Right ventricle myocardium inferior (tissue), 1 donor: ENCODE measurements at places on chromosomes 2 and 18. TPM values are rescaled to one million over a fixed set of nuclear protein-coding genes. Genes with fewer than 3 reads are reported as not detected.
A peak's percentile ranks its signal among the peaks of the same experiment; 100 is the strongest.

Gene LBX2
- 0.43 TPM for total RNA-seq

- no peak for DNase-seq
These were observed 130.3 kb downstream of the MGAT5 start for GRCh38 chr2:134384131-134384530.

DNA sequence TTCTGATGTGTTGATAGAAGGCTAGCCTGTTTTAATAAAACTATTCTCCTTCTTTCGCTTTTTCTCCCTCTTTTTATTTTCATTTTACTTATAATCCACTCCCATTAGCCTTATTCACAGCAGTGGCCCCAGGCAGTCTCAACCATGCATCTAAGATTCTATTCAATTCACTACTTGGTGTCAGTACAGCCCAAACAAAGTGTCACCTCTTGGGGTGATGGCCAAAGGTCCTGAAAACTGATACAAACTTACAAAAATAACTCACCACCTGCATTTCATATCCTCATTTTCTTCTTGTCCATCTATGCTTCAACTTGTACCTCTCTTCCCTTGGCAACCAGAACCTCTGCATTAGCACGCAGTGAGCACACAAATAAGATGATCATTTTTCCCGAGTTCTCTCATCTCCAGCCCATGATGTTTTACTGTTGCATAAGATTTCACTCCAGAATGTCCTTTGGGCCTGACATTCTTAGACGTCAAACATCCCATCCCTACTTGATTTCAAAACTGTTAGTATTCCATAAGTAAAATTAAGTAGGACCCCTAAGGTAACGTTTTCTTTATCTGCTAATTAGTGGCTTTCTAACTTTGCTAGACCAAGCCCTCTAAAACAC lies 559.3 kb upstream of the TNP1 start:
- no peak for DNase-seq

- DNase-seq = no peak
These were observed 175.2 kb downstream of the TGIF1 start for GRCh38 chr18:3624935-3625741.

DNA sequence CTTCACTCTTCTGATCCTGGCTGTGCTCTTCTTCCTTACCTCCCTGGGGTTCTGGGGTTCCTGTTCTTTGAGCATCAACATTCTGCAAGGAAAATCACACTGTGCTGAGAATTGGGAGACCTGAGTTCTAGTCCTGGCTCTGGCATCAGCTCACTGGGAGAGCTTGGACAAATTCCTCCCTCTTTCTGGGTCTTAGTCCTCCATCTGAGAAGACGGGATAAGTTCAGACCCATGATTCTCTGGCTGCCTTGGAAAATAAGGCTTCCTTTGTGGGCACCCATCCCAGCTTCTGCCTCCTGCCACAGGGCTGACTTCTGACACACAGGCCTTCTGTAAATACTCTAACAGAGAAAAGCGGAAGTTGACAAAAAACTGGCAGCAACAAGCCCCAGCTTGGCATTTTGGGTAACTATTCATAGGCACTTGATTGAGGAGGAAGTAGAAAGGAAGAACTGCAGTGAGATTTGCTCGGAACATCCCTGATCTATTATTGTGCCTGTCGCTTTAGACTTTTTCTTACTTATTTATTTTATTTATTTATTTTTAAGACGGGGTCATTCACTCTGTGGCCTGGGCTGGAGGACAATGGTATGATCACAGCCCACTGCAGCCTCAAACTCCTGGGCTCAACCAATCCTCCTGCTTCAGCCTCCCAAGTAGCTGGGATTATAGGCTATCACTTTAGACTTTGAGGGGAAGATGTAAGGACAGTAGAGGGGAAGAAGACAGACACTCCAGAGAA lies 7.9 kb downstream of the PCBP1 start:
- peak; percentile 74 for DNase-seq

Gene KCNG2
- total RNA-seq = not detected

GRCh38 chr18:52499016-52499415 lies 159.0 kb downstream of the DCC start:
- DNase-seq = no peak

DNA sequence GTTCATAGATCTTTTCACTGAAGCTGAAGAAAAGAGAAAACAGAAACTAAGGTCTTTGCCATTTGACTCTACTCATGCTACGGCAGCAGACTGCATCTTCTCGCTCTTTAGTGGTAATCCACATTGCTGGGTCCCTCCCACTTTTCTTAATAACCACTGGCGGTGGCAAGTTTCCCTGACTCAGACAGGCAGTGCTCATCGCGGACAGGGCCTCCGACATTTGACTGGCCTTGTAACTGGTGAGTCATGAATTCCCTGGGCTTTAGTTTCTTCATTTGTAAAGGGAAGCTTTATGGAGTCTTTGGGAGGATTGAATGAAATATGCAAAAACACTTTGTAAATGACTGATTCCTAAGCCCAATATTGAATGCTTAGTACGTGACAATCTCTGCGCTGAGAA lies 238.2 kb upstream of the RBBP8 start:
- peak; percentile 67 for DNase-seq

- no peak for DNase-seq
These were observed 37.1 kb downstream of the MBD2 start for GRCh38 chr18:54187372-54187771.

- peak; percentile 58 for DNase-seq
These were observed 302.8 kb downstream of the NCKAP5 start for GRCh38 chr2:133265432-133265949.

GRCh38 chr2:40286721-40287120 lies 165.2 kb downstream of the SLC8A1 start:
- DNase-seq = no peak

- no peak for DNase-seq
These were observed 3.4 kb downstream of the TET3 start for GRCh38 chr2:73987948-73988700.

DNA sequence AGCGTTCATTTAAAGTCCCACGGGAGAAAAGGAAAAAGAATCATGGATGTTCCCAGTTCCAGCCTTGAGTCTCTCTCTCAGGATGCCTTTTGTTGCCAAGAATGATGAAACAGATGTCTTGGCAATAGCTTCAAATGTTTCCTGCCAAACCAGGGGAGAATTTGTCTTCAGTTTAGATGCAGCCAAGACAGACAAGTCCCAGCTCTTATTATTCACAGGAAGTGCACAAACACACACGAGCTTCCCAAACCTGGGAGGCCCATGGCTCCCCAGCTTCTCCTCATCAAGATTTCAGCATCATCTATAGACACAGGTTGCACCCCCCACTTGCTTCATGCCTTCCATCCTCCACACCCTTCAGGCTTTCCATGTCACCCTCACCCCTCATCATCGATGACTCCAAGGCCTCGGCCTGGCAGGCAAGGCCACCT lies 45.9 kb downstream of the HS1BP3 start:
- peak; percentile 42 for DNase-seq

DNA sequence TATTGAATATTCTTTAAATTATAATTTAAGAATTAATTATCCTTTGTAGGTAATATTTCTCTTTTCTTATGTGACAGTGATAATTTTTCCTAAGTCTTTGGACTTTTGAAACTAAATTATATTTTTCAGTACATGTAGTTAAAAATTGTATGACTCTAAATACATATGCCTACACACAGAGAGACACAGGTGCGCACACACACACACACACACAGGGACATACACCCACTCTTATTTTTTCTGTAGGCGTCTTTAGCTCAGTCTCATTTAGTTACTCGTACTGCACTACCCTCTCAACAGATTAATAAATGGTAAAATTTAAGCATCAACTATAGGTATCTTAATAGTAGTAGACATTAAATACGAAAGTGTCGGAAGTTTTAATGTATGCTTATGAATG lies 56.1 kb downstream of the ZNF236 start:
- DNase-seq = no peak

DNA sequence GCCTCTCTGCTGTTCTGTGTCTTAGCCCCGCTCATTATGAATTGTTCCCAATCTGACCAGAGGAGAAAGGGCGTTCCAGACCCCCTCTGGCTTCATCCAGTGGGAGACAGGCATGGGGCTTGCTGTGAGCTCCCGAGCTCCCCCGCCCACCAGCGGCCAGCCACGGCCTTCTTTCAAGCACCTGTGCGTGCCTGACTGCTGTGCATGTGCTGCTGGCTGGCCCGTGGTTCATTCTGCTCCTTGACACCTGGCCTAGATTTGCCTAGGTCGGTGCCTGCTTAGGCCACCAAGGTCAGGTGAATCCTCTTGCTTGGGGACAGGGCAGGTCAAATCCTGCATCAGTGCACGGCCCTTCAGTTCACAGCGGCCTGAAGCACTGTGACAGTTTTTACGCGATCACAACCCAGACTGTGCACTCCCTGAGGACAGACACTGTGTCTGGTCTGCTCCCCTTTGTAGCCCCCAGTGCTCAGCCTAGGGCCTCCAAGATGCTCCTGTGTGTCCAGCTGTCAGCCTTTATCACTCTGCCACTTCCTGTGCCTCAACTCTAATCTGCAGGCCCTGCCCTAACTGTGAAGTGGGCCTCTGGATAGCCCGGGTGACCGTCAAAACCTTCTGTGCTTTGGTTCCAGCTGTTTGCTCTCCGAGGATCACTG lies 3.6 kb upstream of the LPIN1 start:
- DNase-seq = no peak

Gene PTH2R
- total RNA-seq = not detected

Gene VWC2L
- total RNA-seq = not detected
